ENCODE measurements at places on chromosomes 2 and 18.

DNA sequence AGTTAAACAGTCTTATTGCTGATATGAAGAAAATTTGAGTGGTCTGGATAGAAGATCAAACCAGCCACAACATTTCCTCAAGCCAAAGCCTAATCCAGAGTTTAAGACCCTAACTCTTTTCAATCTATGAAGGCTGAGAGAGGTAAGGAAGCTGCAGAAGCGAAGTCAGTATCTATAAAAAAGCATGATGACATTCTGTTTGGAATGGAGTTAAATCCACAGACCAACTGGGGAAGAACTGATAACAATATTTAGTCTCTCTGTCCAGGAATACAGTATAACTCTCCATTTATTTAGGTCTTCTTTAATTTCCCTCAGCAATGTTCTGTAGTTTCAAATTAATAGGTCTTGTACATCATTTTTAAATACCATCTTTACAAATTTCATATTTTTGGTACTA is 16.0 kb downstream of the PIGN start:
- no peak for DNase-seq

DNA sequence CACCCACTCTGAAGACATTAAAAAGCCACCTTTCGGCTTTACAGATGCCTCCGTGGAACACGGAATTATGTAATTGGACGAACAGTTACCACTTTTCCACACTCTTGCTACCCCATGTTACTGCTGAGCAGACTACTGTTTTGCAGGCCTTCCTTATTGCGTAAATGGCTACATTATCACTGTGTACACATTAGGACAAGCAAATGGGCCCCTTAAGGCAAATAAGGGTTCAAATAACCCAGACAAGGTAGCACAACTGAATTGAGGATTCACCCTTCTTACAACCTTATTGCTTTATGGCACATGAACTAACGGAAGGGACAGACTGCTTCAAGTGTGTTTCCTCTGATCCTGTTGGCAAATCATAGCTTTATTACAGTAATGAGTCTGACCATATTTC is 832.2 kb upstream of the FANCL start:
- no peak for DNase-seq

- DNase-seq: no peak
Observed at GRCh38 chr18:79869591-79870300, 72.0 kb downstream of the KCNG2 start.

DNA sequence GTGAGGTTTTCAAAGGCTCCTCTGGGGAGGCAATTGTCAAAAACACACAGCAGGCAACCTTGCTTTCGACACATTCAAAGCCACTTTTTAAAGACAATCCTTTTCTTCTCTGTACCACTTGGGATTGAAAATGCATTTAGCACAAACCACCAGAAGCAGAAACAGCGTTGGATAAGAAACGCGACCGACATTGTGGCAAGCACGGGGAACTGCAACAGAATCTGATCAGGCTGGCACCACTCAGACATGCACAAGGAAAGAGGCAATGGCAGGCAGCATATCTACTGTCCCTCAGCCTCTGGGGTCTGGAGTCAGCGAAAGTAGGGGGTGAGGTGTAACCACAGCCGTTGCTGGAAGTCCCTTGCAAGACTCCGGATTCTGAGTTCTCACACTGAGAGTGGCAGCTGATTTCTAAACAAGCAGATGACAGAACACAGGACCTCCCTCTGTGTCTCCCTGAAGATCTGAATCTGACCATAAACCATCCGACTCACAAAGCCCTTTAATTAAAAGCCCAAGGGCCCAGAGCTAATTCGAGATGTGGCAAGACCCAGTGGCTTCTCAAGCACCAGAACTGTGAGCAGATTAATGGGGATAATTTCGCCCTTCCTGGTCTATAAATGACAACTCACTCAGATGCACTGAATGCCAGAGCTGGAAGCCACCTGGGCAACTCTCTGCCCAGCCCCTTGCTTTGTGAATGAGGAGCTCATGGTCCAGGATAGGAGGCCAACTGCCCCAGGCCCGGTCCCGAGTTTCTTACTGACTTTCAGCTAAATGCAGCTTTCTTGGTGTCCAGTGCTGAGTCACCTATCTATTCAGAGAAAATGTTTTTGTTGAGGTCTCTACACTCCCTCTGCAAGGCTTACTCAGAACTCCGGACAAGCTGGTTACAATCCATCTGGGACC is 29.6 kb downstream of the CYRIA start:
- no peak for DNase-seq
